A673 (cell line): ENCODE measurements at places on chromosomes 2 and 18. TPM values are rescaled to one million over a fixed set of nuclear protein-coding genes. Genes with fewer than 3 reads are reported as not detected.

GRCh38 chr2:134823431-134823830 is 15.0 kb upstream of the ACMSD start:
- no peaks in the 10 kb centered on the region for H3K27me3 ChIP-seq
- H3K4me3 ChIP-seq = no peak overlapping the region

DNA sequence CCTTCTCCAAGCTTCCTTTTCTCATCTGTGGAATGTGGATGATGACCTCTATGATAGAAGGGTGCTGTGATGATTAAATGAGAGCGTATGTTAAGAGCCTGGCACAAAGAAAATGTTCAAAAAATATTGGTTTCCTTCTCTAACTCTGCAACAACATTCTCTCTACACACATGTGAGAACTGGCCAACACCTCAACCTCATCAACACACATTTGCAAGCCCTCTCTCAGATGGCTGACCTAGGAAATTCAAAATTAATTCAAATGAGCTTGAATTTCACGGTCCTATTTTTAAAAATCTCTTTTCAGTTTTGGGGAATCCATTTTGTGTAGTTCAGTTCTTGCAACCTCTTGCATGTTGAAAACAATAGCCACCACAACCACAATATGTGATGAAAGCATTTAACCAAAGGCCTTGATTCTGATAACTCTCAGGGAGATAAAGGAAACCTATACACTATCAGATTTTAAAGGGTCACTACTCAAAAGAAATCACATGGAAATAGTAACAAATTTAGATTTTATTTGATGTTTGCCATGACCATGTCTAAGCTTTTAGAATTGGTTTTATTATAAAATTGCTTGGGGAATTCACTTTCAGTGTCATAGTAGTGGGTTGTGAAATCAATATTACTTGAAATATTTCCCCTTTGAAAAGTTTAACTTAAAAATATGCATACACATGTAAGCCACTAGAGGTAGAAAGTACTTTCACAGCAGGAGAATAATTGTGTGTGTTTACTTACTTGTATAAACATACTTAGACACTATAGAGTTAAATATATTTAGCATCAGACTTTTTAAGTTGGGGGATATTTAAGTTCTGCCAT is 16.6 kb upstream of the NABP1 start:
- no peak for DNase-seq
- no peaks in the 10 kb centered on the region for H3K36me3 ChIP-seq

DNA sequence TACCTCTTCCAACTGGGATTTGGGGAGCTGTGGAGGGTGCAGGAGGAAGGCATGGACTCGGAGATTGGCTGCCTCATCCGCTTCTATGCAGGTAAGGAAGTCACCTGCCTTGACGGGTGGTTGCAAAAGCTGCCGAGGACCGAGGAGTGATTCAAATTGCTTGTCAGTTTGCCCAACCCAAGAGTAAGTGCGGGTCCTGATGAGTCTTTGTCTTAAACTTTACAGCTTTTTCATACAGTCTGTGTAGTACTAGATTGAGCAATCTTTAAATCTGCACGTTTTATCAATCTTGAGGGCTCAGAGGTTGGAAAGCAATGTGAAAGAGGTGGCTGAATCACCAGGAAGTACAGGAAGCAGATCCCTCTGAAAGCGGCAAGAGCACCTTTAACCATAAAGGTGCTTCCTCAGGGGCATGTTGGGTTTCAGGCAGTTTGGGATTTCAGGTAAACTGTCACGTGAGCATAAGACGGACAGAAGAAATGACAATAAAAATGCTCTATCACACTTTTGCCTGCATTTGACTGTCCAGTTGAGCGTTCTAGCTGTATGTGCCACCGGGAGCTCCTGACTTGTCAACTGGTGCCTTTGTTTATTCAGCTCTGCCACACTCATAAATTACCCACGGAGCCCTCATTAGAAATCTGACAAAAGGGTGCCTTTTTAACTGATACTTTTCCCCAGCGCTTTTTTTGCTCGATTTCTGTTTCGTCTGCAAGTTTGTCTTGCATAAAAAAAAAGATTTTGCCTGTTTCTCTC is 2.0 kb downstream of the PHLPP1 start:
- no peaks in the 10 kb centered on the region for H3K27me3 ChIP-seq
- H3K4me1 ChIP-seq = peaks cover 42% of the 10 kb centered on the region
- no peaks in the 10 kb centered on the region for H3K36me3 ChIP-seq
- peak; percentile 44 for DNase-seq

DNA sequence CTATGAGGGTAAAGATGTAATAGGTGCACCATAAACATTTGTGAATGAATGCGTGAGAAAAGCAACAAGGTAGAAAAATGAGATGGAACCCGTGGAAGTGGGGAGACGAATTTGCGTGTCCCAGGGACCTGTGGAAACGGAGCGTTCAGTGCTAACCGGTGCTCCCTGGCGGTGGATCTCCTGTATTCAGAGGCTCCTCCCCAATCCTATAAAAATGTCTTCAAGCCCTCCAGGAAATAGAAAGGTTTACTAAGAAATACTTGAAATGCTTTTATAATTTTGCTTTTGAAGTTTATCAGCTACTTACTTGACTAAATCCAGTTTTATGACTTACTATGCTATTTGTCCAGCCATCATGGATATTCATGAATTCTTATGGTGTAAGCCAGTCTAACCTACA is 62.8 kb upstream of the RBM44 start:
- peak; percentile 12 for DNase-seq
- H3K4me3 ChIP-seq = no peak overlapping the region
- H3K27ac ChIP-seq = no peak overlapping the region
- H3K36me3 ChIP-seq = no peaks in the 10 kb centered on the region

DNA sequence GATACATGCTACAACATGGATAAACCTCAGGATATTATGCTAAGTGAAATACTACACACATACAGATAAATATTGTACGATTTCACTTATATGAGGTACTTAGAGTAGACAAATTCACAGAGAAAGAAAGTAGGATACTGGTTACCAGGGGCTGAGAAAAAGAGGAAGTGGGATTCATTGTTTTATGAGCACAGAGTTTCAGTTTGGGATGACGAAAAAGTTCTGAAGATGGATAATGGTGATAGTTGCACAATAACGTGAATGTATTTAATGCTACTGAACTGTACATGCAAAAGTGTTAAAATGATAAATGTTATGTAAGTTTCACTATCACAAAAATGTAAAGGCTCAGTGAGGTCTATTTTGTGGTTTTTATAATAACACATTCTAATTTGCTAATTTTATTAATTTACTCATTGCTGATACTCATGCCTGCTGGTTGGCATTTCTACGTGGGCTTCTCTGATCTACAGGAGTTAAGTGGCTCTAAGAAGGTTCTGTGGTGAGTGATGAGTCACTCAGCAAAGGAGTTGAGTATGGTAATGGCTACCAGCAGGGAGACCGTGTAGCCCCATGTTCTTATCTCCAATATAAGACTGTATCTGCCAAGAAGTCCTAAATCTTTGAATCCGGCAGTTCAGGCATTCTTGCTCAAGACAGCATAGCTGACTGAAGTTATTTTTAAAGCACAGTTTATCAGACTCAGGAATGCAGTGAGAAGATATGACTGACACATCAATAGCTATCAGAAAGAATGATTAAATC is 41.1 kb downstream of the UPP2 start:
- H3K4me1 ChIP-seq = no peaks in the 10 kb centered on the region
- no peaks in the 10 kb centered on the region for H3K36me3 ChIP-seq
- H3K27me3 ChIP-seq = no peaks in the 10 kb centered on the region
- no peak overlapping the region for H3K27ac ChIP-seq
- peak; percentile 55 for DNase-seq

- peak; percentile 32 for DNase-seq
- no peaks in the 10 kb centered on the region for H3K36me3 ChIP-seq
- H3K27me3 ChIP-seq = no peaks in the 10 kb centered on the region
- H3K27ac ChIP-seq = no peak overlapping the region
Observed at GRCh38 chr2:191713837-191714236, 35.9 kb downstream of the NABP1 start.

DNA sequence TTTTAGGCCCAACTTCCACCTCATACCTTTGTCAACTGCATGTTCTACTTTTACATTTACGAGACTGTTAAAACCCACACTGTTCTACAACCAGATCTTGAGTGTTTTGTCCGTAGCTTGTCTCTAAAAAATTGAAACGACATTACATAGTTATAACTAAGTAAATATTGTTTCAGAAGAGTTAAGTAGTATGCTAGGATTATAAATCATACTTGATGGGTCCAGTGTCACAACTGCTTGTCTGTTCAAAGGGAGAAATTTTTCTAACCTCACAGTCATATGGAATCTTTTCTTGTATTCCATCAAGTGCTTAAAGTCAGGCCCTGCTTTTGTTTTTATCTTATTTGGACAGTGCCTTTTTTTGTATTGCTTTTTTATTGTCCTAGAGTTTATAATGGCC is 4.3 kb downstream of the GMCL1 start:
- no peak for DNase-seq
- no peaks in the 10 kb centered on the region for H3K4me1 ChIP-seq
- H3K27me3 ChIP-seq = no peaks in the 10 kb centered on the region
- no peak overlapping the region for H3K4me3 ChIP-seq
- no peak overlapping the region for H3K27ac ChIP-seq
- H3K36me3 ChIP-seq = no peaks in the 10 kb centered on the region

DNA sequence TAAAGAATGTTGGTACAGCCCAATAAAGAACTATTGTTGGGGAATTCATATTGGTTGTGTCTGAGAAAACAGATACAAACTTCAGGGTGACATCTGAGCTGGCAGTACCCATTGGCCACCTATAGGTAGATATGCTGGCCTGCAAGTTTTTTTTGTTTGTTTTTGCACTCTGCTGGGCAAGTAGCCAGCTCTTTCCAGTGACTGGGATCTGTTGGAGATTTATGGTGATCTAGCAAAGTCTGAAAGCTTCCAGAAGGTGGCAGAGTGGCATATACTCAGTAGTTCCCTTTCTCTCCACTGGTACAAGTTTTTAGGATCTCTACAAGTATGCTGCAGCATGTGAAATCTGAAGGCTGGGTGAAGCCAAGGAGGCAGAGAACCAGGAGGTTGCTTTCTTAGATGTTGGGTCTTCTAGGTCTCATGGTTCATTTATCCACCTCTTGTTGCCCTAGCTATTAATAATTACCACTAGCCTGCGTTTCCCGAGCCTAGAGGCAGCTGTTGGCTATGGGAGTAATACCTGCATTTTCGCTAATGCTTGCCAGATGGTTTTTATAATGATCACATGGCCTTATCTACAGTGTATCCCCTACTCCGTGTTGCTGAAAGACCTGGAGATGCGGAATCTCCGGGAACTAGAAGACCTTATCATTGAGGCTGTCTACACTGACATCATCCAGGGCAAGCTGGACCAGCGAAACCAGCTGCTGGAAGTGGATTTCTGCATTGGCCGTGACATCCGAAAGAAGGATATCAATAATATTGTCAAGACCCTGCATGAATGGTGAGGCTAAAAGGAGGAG is 9.5 kb downstream of the COPS7B start:
- H3K27ac ChIP-seq = no peak overlapping the region
- H3K4me1 ChIP-seq = no peaks in the 10 kb centered on the region
- H3K36me3 ChIP-seq = peaks cover 39% of the 10 kb centered on the region
- no peak overlapping the region for H3K4me3 ChIP-seq
- no peaks in the 10 kb centered on the region for H3K27me3 ChIP-seq
- DNase-seq = peak; percentile 81

- peak; percentile 52 for DNase-seq
- no peaks in the 10 kb centered on the region for H3K36me3 ChIP-seq
- H3K4me3 ChIP-seq = no peak overlapping the region
- peaks cover 29% of the 10 kb centered on the region for H3K4me1 ChIP-seq
- no peaks in the 10 kb centered on the region for H3K27me3 ChIP-seq
Observed at GRCh38 chr2:171163261-171163660, 2.6 kb upstream of the TLK1 start.

GRCh38 chr2:218129458-218130135 is 3.8 kb downstream of the CXCR2 start:
- H3K27ac ChIP-seq = no peak overlapping the region
- H3K27me3 ChIP-seq = peaks cover 2% of the 10 kb centered on the region
- H3K36me3 ChIP-seq = no peaks in the 10 kb centered on the region
- H3K4me1 ChIP-seq = no peaks in the 10 kb centered on the region
- DNase-seq = no peak
- no peak overlapping the region for H3K4me3 ChIP-seq

GRCh38 chr2:140473851-140474250 is 1657.0 kb downstream of the LRP1B start:
- H3K4me1 ChIP-seq = no peaks in the 10 kb centered on the region
- no peak overlapping the region for H3K4me3 ChIP-seq
- no peaks in the 10 kb centered on the region for H3K36me3 ChIP-seq

- no peaks in the 10 kb centered on the region for H3K4me1 ChIP-seq
- H3K27ac ChIP-seq = no peak overlapping the region
- H3K4me3 ChIP-seq = no peak overlapping the region
- DNase-seq = no peak
Observed at GRCh38 chr2:163551616-163552373, 184.0 kb downstream of the FIGN start.

GRCh38 chr2:46647766-46648742 is 168.7 kb downstream of the TMEM247 start:
- no peak overlapping the region for H3K4me3 ChIP-seq
- H3K27me3 ChIP-seq = no peaks in the 10 kb centered on the region
- no peak for DNase-seq
- peaks cover 12% of the 10 kb centered on the region for H3K4me1 ChIP-seq
- H3K27ac ChIP-seq = no peak overlapping the region

DNA sequence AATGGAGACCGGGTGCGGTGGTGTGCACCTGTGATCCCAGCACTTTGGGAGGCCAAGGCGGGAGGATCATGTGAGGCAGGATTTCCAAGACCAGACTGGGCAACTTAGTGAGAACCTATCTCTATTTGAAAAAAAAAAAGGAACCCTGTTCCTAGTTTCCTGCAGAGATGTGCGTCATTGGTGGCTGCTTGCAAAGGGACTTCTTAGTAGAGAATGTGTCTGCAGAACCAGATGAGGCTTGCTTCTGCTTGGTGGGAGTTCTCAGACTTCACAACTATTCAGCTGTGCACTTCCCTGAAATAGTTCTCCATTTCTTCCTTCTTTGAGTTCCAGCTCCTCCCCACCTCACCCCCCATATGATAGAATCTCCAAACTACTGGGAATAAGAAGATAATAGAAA is 22.3 kb downstream of the ZCCHC2 start:
- no peaks in the 10 kb centered on the region for H3K36me3 ChIP-seq
- H3K27ac ChIP-seq = no peak overlapping the region
- DNase-seq = no peak
- no peaks in the 10 kb centered on the region for H3K4me1 ChIP-seq
- H3K4me3 ChIP-seq = no peak overlapping the region

- H3K36me3 ChIP-seq = no peaks in the 10 kb centered on the region
- no peak for DNase-seq
- no peaks in the 10 kb centered on the region for H3K27me3 ChIP-seq
- peak overlapping the region; percentile 95 for H3K4me3 ChIP-seq
Observed at GRCh38 chr2:197708331-197708730, 3.2 kb downstream of the MARS2 start.

DNA sequence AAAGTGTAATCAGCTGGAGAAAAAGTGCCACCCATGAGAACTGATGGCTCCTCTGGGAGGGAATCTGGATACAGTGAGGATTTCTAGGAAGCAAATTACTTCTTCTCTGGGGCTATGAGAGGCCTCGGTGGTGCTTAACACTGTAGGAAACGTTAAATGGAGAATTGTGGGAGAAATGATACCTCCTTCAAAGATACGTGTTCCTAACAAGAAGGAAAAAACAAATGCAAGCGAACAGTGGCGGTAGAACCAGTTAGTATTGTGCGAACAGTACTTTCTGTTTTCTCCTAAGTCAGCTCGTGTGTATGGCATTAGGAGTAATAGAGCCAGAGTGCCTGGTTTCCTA is 587 bp upstream of the MTIF2 start:
- peak; percentile 10 for DNase-seq
- H3K27me3 ChIP-seq = no peaks in the 10 kb centered on the region
- H3K27ac ChIP-seq = peak overlapping the region; percentile 72
- H3K36me3 ChIP-seq = peaks cover 9% of the 10 kb centered on the region

The DPP4 gene
- 0.80 and 1.4 TPM in 2 replicates for total RNA-seq

The DSC2 gene
- 0.04 TPM in 1 of 2 replicates, not detected in the other for total RNA-seq

The ADD2 gene
- 5.6 and 6.6 TPM in 2 replicates for total RNA-seq

The CHST9 gene
- total RNA-seq = not detected in 2 replicates

The GNAL gene
- 0.06 and 0.15 TPM in 2 replicates for total RNA-seq

The TBR1 gene
- 0.17 and 0.44 TPM in 2 replicates for total RNA-seq

The CCDC102B gene
- 10.8 and 12.5 TPM in 2 replicates for total RNA-seq

The AGXT gene
- not detected in 2 replicates for total RNA-seq
